ENCODE measurements at places on chromosomes 3 and 15.

GRCh38 chr3:12506201-12506709 is 22.0 kb downstream of the TSEN2 start:
- no peak for DNase-seq

DNA sequence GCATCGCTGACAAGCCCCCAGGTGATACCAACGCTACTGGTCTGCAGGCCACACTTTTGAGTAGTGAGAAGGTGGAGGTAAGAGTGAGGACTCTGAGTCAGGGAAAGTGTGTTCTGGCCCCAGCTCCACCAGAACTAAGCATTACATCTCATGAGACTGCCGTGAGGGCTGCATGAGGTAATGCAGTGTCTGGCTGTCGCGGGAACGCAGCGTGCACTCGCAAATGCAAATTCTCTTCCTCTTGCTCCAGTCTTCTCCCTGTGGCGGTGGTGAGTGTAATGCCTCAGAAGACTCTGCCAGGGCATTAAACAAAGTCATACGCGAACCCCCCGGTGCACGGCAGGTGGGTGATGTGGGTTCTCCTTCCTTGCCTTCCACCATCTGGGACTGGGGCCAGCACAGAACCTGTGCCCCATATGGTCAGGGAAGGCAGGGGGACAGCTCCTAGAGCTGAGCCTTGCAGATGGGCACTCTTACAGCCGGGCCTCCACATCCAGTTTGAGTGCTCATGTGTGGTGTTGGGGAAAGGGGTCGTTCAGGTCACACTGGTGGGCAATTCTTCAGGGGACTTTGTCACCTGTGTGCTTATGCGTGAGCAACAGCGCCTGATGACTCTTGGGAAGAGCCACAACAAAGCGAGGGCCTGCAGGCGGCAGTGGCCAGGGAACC is 175.8 kb downstream of the XXYLT1 start:
- DNase-seq, result no peak

- no peak for DNase-seq
These were observed 606.9 kb upstream of the KCNMB2 start for GRCh38 chr3:177929310-177929709.

GRCh38 chr15:101288905-101289513 is 6.0 kb downstream of the SNRPA1 start:
- DNase-seq, result peak; percentile 68

DNA sequence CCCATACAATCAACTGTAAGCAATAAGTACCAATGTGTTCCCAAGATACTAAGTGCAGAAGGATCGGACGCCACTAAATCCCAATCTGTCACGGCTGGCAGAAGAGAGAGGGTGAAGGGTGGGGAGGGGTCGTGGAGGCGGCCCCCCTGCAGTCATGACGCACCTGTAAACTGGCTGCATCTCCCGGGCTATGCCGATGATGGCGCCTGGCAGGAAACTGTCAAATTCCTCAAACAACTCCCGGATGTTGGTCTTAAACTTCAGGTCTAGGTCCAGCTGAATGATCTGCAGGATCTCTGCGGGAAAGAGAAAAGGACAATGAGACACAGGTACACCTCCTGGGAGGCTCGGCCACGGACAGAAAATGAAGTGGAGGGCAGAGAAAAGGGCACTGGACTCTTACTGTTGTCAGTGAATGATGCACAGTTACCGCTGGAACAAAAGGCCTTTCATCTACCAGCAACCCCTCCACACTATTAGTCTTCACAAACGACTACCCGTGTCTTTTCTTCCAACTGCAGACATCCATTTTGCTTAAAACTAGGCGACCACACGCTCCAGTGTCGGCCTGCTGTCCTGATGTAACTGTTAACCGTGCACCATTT is 114.6 kb downstream of the XXYLT1 start:
- no peak for DNase-seq

DNA sequence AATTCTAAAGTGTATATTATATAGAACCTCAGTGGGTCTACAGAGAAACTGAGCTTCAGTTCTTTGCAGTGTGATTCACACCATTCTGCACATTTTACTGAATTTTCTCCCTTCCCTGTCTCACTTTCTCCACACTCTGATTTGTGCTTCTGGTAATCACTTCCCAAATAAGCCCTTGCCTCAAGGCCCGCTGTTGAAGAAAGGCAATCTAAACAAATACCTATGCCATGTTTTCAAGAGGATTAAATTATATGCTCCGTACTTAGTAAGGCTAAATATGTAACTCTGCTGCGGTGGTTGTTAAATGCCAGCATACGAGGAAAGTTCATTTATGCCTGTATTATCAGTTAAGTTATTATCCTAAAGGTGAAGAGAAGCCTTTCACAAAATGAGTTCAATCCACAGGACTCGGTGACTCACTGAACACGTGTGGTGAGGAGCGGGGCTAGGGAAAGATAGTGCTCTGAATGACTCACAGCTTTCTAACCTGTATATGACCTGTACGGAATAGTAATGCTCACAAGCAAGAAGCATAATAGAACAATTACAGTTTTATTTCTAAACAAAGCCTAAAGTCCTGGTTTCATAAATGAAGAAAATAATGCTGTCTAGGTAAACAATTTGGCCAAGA is 25.1 kb downstream of the CNTN6 start:
- DNase-seq, result no peak

GRCh38 chr3:173652093-173652492 is 254.5 kb downstream of the NLGN1 start:
- DNase-seq, result no peak

- no peak for DNase-seq
These were observed 7.6 kb downstream of the MYZAP start for GRCh38 chr15:57599296-57599810.

DNA sequence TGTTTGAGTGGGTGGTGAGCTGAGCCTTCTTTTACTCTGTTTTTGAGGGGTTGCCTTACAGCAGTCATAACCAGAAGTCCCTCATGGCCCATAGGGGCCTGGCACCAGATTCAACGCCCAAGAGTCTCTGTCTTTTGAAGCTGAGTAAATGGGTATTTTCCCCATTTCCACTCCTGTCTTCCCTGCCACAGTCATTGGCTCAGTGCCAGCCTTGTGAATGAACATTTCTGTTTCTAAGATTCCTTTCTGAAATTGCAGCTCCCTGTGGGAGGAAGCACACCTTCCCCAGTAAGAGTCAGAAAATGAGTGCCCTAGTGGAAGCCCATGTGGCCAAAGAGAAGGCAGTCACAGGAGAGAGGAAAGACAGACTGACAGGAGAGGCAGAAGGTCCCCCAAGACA is 43.7 kb upstream of the POLR2M start:
- DNase-seq, result no peak

DNA sequence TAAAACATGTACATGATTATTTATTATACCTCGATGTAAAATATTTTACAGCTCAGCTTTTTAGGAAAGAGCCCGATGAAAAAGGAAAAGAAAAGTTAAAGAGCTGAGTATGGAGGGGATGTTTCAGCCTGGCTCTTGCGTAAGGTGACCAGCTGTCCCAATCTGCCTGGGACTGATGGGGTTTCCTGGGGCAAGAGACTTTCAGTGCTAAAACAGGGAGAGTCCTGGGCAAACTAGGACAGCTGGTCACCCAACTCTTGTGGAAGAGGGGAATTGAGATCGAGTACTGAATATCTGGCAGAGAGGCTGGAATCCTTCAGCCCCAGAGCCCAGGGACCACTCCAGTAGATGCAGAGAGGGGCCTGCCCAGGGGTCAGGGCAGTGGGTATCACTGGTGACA is 21.0 kb downstream of the DUOX2 start:
- no peak for DNase-seq

- no peak for DNase-seq
These were observed 734.5 kb upstream of the CADM2 start for GRCh38 chr3:84224262-84224661.

DNA sequence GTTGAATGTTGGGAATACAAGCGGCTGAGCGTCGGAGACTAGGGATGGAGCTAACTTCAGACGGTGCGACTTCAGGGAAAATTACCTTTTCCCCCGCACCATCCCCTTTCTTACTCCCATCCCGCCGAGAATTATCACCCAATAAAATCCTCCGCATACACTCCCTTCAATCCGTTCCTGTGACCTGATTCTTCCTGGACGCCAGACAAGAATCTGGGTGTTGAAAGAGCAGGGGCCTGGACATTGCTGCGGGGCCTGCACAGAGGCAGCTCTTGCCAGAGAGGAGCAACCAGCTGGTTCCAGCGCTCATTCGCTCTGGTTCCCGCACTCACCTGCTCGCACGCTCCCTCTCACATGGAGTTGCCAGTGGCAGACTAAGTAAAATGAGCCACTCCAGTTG is 241.9 kb downstream of the ALCAM start:
- no peak for DNase-seq

DNA sequence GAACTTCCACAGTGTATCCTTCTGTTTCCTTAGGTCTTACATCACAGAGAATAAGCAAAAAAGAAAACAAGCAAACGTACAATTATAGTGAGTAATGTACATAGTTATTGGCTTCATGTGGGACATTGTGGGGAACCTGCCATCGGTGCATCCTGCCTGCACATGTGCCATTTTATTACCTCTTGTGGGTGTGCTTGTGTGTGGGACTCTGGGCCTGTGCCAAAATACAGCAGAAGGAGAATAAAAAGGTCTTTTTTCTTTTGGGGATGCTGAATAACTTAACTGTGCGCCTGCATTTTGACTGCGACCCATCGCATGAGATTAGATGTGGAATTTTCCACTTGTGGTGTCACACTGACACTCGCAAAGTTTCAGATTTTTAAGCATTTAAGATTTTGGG is 169.6 kb upstream of the DCBLD2 start:
- no peak for DNase-seq

- DNase-seq, result no peak
These were observed 12.4 kb upstream of the CHRM5 start for GRCh38 chr15:33955945-33956344.

DNA sequence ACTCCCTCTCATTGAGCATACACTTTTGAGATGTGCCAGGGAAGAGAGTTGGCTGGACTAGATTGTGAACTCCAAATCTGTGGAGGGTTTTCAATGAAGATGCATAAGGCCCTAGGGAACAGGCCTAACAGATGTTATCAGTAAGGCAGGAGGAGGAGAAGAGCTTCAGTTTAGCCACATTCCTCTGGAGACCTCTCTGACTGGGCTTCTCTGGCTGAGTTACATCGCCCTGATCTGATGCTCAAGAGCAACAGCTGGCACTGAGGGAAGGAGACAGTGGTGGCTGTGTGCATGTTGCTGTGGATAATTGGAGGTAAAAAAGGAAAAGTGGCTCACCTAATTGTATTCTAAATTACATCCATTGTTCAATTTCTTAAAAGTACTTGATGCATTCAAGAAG is 206.4 kb upstream of the CFAP20DC start:
- no peak for DNase-seq

DNA sequence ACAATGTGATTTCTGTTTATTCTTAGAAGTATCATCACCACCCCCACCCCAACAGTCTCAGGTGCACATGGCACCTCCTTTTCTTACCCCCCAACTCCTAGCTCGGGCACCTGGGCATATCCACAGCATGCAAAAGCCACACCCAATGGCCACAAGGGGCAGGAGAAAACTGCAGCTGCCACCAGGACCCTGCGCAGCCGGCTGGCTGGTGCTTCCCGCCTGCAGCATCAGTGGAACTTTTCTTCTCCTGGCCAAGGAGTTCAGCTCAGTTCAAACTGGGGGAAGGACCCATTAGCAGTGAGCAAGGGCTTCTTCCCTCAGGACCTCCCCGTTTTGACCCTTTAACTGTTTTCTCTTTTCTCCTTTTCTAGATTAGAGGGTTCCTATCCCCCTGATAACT is 44.8 kb downstream of the TM4SF18 start:
- no peak for DNase-seq

DNA sequence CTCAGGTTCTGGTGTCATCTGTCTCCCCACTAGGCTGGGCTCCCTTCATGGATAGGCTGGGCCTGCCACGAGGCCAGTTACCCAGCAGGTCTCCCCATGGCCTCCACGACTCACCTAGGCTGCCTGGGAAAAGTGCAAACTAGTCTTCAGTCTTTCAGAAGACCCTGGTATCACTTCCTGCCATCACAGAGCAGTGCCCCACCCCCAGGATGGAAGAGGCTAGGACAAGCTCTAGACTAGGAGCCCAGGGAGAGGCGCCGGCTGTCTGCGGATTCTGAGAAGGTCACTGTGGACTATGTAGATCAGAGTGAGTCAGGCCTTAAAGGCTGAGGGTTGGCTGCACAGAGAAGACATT is 63.7 kb downstream of the CORO2B start:
- no peak for DNase-seq

GRCh38 chr3:118755253-118755801 is 279.3 kb downstream of the IGSF11 start:
- no peak for DNase-seq

DNA sequence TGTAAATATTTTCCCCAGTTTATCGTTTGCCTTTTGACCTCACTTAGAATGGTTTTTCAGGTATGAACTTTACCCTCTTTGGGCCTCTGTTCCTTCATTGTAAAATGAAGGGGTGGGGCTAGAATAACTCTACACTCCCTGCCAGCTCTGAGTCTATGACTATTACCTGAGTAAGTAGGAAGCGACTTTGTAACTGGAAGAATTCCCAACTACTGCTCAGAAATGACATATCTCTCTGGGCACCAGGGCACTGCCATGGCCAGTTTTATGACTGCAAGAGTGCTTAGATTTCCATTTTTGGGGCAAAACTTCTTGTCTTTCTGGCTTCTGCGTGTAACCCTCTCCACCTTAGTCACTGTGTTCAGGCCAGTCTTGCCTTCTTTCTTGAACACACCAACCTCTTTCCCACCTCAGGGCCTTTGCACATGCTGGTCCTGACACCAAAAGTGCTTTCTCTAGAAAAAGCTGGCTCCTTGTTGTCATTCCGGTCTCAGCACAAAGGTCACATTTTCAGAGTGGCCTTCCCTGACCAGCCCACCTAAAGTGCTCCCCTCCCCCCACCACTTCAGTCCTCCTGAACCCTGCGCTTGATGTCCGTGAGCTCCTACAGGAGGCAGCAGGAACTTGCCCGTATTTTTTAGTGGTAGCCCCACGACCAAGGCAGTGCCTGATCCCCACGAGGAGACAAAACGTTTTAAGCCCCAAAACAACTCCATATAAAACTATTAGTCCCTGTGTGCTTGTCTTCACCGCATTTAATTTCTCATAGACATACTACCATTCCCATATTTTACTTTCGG is 25.6 kb downstream of the CDCP1 start:
- DNase-seq, result no peak

- no peak for DNase-seq
These were observed 169.4 kb downstream of the FNDC3B start for GRCh38 chr3:172208586-172209332.

GRCh38 chr15:40061212-40061901 is 22.4 kb upstream of the SRP14 start:
- DNase-seq, result no peak
